NCI-H1417 treated with DMSO at 0.1 percent for 48 hours (cell line): ENCODE measurements at places on chromosomes 3 and 15.

GRCh38 chr15:79874242-79874641, 22.6 kb downstream of the MTHFS start:
- DNase-seq = no peak

GRCh38 chr3:134839990-134840389, 44.9 kb downstream of the EPHB1 start:
- DNase-seq = no peak

GRCh38 chr3:11563159-11563864, 80.4 kb downstream of the VGLL4 start:
- no peak for DNase-seq

- DNase-seq = no peak
Observed at GRCh38 chr3:80553211-80553610, 785.4 kb upstream of the ROBO1 start.

DNA sequence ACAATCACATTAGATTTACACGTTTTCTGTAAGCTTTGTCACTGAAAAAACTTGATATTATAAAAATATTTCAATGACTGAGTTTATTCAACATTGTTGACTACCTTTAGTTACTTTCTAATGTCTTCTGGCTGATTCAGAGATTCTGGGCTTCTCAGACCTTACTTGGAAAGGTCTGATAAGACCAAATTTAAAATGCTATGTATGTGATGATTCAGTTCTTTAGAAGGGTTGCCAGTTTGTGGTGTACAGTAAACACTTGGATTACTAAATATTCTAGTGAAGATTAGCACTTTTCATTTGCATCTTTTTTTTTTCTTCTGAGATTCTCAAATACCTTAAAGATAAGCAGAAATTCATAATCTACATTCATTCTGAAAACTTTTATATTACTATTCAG, 49.8 kb downstream of the SGO1 start:
- DNase-seq = no peak
